DMS 273 treated with DMSO at 0.1 percent for 48 hours (cell line): ENCODE measurements at places on chromosomes 11 and 22.

DNA sequence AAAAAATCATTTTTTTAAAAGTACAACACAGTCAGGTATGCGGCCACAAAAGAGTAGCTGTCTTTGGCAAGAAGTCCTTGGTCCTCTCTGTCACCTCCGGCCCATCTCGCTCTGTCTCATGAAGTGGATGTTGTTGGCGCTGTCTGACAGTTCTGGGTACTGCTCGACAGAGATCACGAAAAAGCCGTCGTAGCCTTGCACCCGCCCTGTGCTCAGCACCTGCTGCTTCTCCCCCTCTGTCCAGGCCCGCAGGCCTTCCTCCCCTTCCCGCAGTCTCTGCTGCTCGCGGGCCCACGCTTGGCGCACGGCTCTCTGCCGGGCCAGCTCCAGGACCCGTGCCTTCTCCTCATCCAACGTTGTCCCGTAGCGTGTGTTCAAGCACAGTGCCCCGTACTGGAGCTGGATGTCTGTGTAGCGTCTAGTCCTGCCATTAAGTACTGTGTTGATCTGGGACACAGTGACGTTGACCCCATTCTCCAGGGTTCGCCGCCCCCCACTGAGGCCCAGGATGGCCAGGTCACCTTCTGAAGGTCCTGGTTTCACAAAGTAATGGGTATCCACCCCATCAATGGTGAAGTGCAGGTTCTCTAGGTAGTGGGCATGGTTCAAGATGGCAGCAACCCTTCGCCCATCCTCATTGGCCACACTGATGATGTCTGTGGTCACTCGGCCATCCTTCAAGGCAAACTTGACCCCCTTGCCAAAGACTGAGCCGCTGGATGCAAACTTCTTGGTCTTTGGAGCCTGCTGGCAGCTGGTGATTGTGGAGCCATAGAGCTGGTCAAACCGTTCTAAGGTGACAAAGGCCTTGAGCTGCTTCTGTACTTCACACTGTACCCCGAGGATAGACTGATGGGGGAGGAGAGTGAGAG, 83.5 kb upstream of the NARS2 start:
- DNase-seq, result no peak

- DNase-seq, result no peak
Measured at GRCh38 chr11:134655189-134655989, 243.3 kb upstream of the B3GAT1 start.

DNA sequence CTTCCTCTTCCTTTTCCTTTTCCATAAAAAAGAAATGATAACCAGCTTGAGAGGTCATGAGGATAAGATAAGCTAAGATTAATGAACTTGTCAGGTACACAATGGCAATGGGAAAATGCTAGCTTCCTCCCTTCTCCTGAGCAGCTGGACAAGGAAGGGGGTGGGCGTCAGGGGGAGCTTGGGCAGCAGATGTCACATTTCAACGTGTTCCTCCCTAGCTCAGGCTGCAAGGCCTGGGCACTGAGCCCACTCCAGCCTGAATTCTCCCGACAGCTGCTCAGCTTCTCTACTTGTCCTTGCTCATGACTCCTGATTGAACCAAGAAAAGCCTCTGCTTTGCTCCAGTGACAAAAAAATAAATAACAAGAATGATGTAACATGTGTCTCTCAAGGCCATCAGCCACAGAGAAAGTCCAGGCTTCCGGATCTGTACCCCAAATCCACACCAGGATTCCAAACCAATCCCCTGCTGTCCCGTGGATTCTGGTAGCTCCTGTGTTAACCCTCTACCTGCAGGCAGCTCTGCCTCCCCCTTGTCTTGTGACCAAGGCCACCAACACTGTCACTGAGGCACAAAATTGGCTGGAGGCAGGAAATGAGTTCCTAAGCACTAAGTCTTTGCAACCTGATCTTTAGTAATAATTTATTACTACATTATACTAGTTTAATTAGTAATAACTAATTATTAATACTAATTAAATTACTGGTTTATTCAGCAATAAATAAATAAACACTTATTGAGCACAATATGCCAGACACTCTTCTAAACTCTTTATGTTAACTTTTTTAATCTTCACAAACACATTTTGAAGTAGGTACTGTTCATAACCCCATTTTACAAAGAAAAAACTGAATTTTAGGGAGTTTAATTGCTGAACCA, 146.5 kb downstream of the CCDC34 start:
- DNase-seq, result peak; percentile 94

- no peak for DNase-seq
Measured at GRCh38 chr11:64148917-64149617, 16.8 kb downstream of the MACROD1 start.

DNA sequence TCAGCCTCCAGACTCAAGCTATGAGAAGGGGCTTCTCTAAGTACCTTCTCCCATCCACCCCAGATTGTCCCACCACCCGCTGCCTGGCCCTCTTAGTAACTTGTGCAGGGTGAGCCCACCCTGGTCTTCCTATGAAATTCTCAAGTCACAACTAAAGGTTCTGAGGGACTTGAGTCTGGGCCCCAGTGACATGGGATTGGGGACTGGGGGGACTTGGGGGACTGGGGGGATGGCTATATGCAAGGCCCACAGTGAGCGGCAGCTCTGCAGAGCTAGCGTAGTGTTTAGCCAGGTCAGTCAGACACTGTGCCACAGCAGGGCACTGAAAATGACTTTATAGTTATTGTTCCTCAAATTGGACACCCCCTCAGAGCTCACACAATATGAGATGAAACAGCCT, 622.3 kb upstream of the CADM1 start:
- DNase-seq, result no peak

DNA sequence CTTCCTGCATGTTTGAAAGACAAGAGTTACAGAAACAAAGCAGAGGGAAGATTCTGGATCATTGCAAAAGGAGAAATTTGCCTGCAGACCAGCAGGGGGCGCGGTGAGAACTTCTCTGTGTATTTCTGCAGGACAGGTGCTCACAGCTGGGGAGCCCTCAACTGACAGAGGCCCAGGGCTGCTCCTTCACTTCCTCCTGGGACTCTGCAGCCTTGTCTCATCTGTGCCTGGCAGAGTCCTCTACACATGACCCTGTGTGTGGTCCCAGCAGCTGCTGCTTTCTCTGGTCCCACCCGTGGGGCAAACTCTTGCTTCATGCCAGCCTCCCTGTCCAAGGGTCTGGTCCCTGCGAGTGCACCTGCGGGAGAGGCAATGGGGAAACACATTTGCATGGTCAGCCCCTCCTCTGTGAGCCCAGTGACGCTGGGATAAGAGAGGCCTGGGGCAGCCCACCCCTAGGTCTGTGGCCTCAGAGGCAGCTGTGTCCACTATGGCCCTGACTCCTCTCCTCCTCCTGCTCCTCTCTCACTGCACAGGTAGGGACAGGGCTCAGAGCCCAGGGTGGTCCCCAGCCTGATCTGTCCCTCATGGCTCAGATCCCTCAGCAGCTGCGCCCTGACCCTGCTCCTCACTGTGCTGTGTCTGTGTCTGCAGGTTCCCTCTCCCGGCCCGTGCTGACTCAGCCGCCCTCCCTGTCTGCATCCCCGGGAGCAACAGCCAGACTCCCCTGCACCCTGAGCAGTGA, 43.2 kb upstream of the VPREB1 start:
- DNase-seq, result no peak
